Activated CD4-positive, alpha-beta T cell treated with anti-CD3 and anti-CD28 coated beads for 4 hours (primary cell): ENCODE measurements at places on chromosomes 2 and 18.

DNA sequence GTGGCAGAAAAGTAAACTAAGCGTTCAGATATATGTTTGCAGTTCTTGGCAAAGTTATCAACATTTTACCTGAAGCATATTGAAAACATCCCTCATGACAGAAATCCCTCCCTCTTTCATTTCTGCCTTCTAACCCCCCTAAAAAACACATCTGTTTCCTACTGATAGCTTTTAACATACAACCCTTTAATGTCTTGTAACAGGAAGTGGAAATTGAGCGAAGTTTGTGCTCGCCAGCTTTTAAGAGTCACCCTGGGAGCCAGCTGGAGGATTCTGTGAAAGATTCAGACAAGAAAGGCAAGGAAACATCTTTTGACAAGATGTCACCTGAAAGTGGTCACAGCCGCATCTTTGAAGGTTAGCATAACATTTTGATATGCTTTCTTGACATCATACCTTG is 247.4 kb downstream of the XIRP2 start:
- no peak for DNase-seq

GRCh38 chr18:58831606-58832005 is 33.1 kb upstream of the ZNF532 start:
- no peak for DNase-seq

GRCh38 chr2:225008179-225008856 is 34.0 kb downstream of the DOCK10 start:
- no peak for DNase-seq

DNA sequence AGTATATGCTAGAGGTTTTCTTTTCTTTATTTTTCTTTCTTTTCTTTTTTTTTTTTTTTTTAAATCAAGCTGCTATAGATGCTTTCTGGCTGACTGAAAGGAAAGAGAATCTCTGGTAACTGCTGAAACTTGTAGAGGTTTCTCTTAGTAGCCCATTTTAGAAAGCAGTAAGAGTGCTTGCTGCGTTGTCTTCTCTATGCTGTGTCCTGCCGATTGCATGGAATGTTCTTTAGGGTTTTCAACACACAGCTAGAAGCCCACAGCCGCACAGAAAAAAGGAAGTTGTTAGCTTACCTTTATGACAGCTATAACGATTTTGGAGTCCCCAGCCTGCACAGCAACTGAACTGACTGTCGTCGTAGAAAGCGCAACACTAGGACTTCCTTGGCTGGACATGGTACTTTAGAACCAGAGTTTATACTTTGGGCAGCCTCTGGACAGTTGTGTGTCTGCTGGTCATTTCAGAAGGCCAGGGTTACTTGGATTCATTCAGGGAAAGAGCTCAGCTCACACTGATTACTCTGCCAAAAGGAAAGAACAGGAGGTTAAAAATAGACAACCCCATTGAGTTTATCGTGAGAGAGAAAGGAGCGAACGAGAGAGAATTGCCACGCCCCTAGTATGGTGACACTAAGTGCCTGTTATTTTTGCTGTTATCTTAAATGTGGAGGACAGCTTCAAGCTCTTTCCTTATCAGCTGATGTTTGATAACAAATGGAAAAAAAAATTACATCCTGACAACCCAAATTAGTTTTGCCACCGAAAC is at the start of gene CCDC141:
CCDC141 (minus strand) TSS at position 592 of the 766 bp plus-strand sequence; CDS start at position 396, 196 bp downstream.
- no peak for DNase-seq

- DNase-seq: no peak
Observed at GRCh38 chr2:82023710-82024109, 1719.2 kb upstream of the LRRTM1 start.

DNA sequence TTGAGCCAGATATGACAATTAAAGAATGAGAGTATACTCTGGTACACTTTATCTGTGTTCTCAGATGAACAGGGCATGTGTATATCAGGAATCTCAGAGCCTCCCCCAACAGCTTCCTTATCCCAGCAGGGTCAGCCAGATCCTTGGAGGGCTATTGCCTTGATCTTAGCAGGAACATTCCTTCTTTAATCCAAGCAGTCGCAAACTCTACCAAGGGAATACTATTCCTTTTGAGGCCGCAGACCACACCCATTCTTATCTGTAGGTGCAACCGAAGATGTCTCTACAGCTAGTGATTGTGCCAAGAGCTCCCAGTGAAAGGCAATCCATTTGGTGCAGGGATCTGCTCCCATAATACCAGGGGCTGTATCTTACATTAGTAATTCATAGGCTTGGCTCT is 118.3 kb upstream of the DOK6 start:
- no peak for DNase-seq

DNA sequence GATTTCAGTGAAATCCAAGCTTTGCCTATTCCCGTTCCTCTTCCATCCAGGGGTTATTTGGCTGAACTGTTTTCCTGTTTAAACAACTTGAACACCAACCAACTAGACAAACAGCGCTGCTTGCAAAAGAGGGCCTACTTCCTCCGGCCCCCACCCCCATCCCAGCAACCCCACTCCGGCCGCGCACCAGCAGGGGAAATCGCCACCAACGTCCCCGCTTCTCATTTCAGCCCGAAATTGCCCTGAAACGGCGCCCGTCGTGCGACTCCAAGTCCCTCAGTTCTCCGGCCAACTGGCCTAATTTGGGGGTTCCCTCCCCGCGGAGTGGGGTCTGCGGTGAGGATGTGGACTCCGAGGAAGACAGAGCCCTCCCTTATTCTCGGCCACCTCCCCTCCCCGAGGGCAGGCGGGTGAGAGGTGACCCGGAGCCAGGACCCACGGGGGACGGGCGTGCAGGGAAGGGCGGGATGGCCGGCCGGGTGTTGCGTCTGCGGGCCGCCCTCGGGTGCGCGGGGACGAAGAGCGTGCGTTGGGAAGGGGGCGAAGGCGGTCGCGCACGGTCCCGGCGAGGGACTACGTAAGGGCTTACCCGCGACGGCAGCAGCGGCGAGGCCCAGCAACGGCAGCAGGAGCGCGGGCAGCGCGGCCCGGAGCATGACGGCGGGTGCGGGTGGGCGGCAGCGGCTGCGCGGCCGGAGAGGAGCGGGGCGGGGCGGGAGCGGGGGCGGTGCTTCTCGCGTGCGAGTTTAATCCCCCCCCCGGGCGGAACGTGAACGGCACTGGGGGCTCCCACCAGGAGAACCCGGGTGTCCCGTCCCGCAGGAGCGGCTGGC is at the start of gene CD302:
CD302 (minus strand) TSS at position 666 of the 833 bp plus-strand sequence; CDS start at position 656, 10 bp downstream.
- DNase-seq: peak; percentile 28

- DNase-seq: no peak
Observed at GRCh38 chr2:230774348-230774951, 61.8 kb downstream of the CAB39 start.

DNA sequence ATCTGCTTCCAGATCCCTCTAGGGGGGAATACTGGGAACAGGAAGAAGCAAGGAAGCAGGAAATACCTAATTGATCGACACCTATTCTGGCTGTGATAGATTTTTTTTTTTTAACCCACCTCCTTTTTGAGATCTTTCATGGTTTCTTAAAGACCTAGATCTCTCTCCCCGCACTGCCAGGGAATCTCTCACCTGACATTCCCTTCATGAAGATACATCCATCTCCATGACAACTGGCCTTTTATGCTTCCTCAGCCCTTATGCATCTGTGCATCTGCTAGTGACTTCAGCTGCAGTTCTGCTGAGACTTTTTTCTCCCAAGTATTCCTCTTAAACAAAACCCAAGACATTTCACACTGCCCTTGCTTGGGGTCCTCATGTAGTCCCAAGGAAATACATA is 21.1 kb upstream of the CPO start:
- no peak for DNase-seq

DNA sequence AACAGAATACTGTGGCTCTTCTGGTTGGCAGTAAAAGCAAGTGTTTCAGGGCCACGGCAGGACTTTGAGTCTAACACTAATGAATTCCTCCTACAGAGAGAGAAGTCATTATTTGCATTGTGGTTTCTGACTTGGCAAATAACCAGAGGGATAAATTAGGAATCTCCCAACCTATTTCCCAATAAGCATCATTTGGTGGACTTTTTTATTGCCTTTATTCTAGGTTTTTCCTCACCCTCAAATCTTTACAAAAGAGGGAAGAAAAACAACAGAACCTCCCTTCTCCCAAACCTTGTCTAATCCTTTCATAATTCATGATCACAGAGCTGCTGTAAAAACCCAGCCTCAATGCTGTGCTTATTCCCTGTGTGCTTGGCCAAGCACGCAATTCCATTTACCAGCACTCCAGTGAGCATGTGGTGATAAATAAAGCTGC is 179.7 kb downstream of the AGPS start:
- no peak for DNase-seq

DNA sequence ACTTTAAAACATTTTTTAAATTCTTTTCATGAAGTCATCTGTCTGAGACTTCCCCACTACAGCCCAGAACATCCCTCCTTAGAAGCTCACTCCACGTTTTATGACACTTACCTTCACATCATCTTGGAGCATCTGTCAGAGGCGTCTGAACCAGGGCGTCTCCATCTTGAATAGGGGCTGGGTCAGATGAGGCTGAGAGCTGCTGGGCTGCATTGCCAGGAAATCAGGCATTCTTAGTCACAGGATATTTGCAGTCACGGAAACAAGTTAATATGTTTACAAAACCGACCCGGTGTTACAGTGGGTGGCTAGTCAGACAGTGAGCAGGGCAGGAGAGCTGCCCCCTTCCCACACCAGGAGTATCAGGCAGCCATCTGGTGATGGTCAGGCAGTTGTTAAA is 456.5 kb downstream of the FBXO15 start:
- DNase-seq: no peak

DNA sequence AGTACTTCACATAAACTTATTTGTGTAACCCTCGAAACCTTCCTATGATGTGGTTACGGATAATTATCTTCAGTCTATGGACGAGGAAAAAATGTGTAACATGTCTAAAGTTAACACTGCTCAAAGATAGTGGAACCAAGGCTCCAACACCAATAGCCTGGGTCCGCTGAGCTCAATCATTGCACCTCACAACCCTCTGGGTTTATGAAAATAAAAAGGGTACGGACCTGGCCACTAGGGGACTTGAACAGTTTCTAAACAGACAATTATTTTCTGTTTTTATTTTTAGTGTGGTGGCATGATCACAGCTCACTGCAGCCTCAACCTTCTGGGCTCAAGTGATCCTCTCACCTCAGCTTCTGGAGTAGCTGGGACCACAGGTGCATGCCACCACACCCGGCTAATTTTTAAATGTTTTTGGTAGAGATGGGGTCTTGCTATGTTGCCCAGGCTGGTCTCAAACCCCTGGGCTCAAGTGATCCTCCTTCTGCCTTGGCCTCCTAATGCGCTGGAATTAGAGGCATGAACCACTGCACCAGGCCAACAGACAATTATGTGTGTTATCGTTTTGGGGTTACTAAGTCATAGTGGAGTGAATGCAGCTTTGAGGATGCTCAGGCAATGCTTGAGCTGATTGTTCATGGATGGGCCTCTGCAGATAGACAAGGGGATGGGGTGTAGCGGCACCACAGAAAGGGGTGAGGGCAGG is 10.1 kb downstream of the CASP8 start:
- no peak for DNase-seq

GRCh38 chr18:31356025-31356424 is 20.6 kb upstream of the DSG4 start:
- no peak for DNase-seq

- peak; percentile 91 for DNase-seq
Observed at GRCh38 chr2:85420536-85421259, 2.2 kb downstream of the SH2D6 start.

DNA sequence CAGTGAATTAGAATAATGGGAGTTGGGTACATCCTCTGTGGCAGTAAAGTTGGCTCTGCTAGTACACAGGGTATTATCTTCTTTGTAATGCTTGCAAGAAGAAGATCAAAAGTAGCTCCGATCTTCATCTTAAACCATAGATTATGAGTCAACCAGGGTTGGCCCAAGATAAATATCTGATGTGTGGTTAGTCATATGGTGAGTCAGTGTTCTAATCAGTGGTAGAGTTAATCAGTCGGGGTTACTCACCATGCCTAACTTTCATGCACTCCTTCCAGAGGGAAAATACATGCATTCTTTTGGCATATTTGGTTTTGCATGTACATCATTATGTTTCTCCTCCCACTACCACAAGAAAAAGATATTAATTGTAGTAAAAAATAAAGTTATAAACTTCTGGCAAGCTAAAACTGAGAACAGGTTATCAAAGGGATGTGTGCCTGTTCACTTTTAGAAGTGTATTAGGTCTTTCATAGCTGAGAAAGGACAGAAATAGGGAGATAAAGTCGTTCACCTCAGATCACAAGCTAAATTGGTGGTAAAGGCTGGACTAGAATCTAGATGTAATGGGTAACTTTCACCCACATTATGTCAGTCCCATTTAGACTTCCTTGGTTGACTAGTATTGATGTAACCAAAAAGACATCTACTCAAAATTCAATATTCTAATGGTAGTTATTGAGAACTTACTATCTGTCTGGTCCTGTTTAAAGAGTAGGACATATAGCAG is 684.4 kb downstream of the IRS1 start:
- no peak for DNase-seq

DNA sequence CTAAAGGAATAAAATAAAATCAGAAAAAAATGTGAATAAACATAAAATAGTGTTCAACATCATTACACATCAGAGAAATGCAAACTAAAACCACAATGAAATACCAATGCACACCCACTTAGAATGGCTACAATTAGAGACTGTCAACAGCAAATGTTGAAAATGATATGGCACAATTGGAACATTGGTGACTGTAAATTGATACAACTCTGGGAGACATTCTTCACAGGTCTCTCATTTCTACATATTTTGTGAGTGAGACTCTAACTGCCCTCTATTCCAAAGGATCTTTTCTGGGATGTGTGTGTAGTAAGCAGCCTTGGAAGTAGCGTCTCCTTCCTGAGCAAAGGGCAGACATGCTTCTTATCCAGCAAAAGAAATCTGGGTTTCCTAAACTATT is 323.0 kb downstream of the FBXO15 start:
- no peak for DNase-seq

GRCh38 chr2:68238955-68239822 is 13.1 kb downstream of the PPP3R1 start:
- DNase-seq: no peak

GRCh38 chr2:172607379-172607928 is 51.6 kb downstream of the PDK1 start:
- no peak for DNase-seq

- no peak for DNase-seq
Observed at GRCh38 chr2:121898483-121898882, 143.0 kb downstream of the TSN start.

- DNase-seq: no peak
Observed at GRCh38 chr18:60372596-60372995, at the start of gene MC4R. Gene MC4R (minus strand): TSS chr18:60372775. CDS start chr18:60372349, 426 bp downstream.

DNA sequence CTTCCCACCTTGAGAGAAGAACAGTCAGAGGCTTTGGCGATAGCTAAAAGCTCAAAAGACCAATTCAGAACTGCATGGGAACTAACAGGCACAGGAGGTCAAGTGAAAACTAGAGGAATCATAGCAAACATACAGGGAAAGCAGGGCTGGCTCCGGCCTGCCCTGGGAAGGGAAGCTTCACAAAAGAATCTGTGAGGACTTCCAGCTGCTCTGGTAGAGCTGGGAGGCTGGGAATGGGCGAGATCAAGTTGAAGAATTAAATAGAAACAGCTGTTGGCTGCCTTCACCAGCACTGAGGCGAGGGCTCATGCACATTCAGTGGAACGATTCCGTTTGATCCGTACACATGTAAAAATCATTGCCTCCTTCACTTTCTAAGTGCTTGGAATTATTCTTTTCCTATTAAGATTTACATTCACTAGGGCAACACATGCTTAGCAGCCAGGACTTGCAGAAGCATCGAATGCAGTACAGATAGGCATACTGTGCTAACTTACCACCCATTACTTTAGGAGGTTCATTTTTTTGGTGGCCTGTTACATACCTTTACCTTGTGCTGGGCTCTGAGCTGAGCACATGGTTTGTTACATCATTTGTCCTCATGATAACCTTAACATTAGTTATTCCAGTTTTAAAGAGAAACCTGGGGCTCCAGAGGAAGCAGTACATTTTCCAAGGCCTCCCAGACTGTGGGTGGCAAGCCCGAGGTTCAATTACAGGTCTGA is 125.4 kb upstream of the RNF152 start:
- DNase-seq: no peak

GRCh38 chr2:102138331-102138730 is 4.2 kb upstream of the IL1R1 start:
- no peak for DNase-seq
